ENCODE measurements at places on chromosomes 7 and 10.

- DNase-seq = peak; percentile 91
Observed at GRCh38 chr7:43119371-43120075, 7.1 kb downstream of the HECW1 start.

DNA sequence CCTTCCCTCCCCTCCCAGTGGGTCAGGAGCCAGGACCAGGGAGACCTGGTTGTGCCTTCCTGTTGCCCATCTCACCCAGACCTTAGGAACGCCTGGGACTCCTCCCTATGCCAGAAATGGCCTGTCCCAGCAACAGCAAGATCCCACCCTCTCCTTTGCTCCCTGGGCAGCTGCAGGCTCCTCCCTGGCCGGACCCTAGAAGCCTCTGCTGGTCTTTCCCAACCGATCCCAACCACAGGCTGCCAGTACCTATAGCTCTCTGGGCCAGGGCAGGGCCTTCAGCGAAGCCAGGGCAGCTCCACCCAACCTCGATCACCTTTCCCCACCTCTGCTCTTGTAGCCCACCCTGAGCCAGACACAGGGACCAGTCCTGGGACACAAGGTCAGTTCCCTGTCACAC is 21.9 kb downstream of the LDB3 start:
- no peak for DNase-seq

DNA sequence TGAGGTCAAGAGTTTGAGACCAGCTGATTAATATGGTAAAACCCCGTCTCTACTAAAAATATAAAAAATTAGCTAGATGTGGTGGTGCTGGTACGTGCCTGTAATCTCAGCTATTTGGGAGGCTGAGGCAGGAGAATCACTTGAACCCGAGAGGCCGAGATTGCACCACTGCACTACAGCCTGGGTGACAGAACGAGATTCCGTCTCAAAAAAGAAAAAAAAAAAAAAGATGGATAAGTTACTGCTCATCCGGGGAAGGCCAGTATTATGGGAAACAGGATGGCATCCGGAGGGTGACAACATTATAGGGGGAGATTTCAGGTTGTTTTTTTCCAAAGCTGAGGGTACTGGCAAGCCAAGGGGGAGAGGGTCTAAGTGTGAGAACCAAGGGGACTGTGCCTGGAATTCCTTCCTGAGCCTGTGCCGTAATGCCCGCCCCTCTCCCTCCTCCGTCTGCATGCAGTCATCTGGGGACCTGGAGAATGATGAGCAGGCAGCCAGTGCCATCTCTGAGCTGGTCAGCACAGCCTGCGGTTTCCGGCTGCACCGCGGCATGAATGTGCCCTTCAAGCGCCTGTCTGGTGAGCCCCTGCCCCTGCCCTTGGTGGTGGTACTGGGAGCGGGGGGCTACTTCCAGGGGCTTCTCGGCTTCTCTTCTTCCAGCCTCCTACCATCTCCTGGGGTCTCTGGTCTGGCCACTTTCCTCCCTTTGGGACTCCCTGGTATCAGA is 4.4 kb downstream of the LAMTOR4 start:
- DNase-seq = no peak

DNA sequence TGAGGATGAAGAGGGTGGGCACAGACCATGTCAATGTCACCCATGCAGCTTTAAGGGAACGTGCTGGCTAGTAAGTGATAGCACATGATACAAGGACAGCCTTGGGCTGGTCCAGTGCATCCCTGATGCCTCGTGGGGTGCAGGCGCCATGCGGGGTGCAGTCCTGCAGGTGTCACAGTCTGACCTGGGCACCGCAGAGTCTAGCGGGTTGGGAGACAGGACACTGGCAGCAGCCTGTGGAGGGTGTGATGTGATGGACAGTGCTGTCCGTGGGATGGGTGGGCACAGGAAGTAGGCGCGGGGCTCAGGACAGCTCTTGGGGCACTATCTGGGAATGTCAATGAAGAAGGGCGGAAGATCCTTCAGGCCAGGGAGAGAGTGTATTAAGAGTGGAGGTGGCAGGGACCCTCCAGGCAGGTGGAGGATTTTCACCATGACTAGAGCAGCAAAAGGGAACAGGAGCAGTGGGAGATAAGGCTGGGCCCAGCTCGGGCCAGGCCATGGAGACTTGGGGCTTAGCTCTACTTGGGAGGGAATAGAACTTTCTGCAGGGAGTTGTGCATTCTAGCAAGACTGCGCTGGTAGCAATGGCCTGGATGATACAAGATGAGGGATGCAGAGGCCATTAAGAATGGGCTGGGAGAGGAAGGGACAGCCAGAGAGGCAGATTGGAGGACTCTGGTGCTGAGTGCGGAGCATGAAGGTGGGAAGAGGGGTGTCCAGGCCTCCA is 122.5 kb downstream of the PTPN20 start:
- DNase-seq = no peak

- no peak for DNase-seq
Observed at GRCh38 chr10:3896161-3896560, 111.2 kb upstream of the KLF6 start.

- DNase-seq = no peak
Observed at GRCh38 chr7:98213296-98213887, 2.2 kb downstream of the BHLHA15 start.

- DNase-seq = peak; percentile 9
Observed at GRCh38 chr7:101705331-101705730, 76.2 kb upstream of the MYL10 start.

- no peak for DNase-seq
Observed at GRCh38 chr7:136275794-136276193, 298.6 kb upstream of the MTPN start.

- DNase-seq = no peak
Observed at GRCh38 chr10:55966101-55966500, 395.0 kb downstream of the ZWINT start.

DNA sequence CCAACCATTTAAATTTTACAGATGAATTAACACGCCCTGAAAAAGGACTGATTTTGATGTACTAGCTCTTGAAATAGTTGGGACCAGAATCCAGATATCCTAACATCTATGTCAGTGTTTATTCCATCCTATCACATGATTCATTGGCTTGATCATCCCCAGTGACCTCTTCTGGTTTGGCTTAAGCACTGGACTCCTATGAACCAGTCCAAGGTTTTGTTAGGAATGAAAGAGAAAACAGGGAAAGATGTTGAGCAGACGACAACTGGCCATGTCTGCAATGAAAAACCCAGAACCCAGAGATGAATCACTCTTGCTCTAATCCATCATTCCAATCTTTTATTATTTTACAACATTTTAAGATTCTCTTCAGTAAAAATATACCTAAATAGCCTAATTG is 1080.9 kb downstream of the SORCS1 start:
- no peak for DNase-seq

- no peak for DNase-seq
Observed at GRCh38 chr10:128879441-128880140, 587.5 kb upstream of the MGMT start.

- no peak for DNase-seq
Observed at GRCh38 chr7:73838642-73839041, 3.7 kb downstream of the METTL27 start.

DNA sequence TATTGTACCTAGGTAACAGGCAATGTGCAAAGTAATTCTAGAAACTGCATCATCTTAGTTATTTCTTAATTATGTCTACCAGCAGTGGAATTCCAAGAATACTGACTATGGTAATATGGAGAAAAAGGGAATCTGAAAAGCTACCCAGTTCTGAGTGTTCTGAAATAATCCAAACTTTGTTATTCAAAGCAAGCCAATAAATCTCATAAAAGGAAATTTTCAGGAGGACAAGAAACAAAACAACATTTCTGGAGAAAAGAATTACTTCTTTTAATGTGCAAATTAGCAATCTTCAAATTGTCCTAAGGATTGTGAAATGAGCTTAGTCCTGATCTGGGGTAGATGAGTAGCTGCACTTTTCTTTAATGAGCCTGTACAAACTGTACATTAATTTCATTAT is 88.8 kb downstream of the MYO3A start:
- DNase-seq = no peak

- DNase-seq = no peak
Observed at GRCh38 chr10:132546567-132547420, 9.2 kb downstream of the INPP5A start.

- peak; percentile 89 for DNase-seq
Observed at GRCh38 chr10:1036341-1036791, 10.7 kb upstream of the IDI2 start.

- no peak for DNase-seq
Observed at GRCh38 chr7:158495786-158496185, 91.8 kb downstream of the PTPRN2 start.

DNA sequence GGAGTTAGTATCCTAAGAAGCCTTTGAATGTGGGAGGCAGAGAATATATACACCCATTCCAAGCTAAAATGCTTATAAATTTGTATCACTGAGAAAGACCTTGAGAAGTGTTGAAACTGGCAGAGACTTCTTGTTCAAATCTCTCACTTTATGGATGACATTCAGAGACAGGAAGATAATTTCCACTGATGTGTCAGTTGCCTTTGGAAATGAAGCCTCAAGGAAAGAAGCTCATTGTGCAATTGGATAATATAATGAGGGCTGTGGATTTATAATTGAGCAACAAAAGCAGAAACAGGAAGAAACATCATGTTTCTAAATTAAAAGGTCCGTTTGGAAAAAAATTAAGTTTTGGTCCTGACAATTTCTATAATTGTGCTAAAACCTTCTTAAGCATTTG is 789.9 kb upstream of the IGFBP3 start:
- DNase-seq = peak; percentile 16

GRCh38 chr10:33189363-33189762 is 145.1 kb downstream of the NRP1 start:
- no peak for DNase-seq

DNA sequence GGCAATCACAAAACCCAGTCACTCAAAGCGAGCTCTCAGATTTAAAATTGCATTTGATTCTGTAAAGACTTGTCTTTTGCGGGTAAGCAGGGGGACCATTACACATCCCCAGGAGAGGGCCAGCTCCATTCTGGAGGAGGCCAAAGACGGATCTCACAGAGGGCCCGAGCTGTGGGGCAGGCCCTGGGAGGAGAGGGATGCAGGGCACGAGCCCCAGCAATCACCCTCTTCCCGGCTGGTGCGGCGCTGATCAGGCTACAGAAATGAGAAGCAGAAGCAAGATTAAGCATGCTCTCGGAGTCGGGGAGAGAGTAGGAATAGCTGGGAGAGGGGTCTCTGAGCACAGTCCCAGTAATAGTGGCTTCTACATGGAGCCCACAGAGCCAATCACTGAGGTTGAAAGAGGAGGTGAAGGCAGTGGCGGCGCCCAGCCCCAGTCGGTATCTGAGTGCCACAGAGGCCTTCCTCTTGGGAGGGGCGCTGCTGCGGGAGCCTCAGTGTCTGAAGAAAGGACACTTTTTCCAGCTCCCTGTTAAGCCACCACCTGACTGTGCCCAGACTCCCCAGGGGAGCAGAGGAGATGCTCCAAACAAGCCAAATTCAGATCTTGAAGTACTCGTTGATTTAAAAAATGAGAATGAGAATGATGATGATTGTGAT is 7.1 kb downstream of the CXCL12 start:
- DNase-seq = no peak

DNA sequence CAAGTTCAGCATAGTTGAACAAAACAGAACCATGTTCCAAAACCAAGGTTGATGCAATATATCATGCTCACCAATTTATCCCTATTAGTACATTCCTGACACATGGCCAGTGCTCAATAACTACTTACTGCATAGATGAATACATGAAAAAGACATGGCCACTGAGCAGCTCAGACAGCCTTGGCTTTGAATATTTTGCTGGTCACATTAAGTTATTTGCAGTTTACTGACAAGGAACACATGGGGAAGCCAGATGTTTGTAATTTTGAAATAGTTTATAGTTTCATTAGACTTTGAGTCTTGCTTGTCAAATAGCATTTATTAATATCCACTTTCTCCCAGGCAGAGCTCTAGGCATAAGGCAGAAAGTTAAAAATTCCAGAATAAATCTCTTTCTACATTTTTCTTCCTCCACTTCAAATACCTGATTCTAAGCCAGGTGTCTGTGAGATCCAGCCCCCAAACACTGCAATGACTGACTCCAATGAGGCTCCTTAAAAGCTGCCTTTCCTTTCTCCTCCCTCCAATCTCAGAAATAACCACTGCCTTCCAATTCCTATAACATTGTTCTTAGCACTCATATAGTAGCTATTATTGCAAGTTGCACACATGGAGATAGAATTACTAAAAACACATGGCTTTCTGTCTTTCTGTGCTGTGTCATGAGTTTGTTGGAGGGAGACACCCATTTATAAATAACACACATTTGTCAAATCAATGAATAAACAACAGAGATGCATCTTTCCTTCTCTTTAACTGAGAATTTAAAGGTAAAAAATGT is 91.3 kb downstream of the PCGF5 start:
- DNase-seq = peak; percentile 65
